HS-5 (cell line): ENCODE measurements at places on chromosomes 12 and 14.

DNA sequence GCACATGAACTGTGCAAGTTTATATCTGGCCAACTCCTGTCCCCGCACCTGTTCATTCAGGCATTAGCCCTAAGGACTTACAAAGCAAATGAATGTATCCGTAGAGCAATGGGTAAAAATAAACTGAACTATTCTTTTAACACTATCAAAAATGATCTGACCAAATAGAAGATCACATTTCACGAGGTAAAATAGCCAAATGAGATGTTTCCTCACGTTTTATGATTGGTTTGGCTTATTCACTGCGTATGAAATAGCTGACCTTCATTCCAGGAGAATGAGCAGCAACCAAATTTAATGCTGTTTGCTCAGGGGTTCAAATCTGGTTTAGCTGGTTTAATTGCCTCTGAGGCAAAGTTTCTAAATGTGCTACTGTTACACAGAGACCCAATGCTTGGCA lies 216.0 kb upstream of the EEA1 start:
- DNase-seq, result no peak

GRCh38 chr12:2973566-2973965 lies 14.4 kb downstream of the TEAD4 start:
- no peak for DNase-seq

GRCh38 chr14:94612174-94612573 lies at the start of gene SERPINA3:
SERPINA3 (plus strand) TSS chr14:94612391; CDS start chr14:94614442, 2,051 bp downstream.
- DNase-seq, result no peak

DNA sequence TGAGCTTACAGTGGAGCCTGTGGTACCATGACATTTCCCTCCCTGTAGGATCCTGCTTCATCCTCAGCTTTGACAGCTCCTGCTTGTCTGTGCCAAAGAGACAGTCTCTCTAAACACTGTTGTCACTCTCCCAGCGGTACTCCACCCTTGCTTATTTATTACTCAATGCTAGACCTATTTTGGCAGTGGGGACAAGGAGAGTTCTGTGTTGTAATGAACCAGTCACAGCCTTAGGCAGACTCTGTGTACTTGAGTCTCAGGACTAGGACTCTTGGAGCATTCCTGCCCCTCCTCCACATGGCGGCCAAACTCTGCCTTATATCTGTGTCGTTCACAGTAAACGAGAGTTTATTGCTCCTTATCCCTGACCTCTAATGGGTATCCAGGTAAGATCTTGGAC lies 70.9 kb downstream of the PIK3C2G start:
- DNase-seq, result no peak

GRCh38 chr12:47822401-47822800 lies 2.7 kb upstream of the HDAC7 start:
- no peak for DNase-seq

- no peak for DNase-seq
These were observed 5.6 kb upstream of the MYH7 start for GRCh38 chr14:23441076-23441475.
